ENCODE measurements at places on chromosomes 13 and 19.

DNA sequence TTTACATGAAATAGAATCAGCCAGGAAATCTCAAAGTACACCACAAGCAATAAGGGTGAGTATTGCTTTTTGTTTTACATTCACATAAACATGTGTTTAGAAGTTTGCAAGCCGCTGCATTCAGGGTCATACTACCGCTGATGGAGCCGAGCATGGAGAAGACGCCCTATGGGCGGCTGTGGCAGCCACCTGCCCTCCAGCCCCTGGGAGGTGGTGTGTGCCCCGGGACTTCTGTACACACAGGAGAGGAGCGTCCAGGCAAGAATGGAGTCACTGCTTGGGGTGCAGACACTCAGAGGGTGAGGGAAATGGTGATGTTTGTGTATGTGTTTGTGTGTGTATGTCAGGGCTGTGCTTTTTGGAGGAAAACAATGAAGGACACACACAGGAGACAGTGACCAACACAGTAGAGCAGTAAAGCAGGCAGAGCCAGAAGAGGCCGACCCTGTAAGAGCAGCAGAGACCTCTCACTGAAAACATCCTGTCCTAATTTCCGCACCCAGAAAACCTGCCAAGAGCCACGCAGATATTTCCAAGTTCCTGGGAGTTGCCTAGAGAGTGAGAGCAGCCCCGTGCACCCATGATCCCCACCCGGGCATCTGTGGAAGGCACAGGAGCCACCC is 108.1 kb upstream of the GJB6 start:
- DNase-seq = no peak

DNA sequence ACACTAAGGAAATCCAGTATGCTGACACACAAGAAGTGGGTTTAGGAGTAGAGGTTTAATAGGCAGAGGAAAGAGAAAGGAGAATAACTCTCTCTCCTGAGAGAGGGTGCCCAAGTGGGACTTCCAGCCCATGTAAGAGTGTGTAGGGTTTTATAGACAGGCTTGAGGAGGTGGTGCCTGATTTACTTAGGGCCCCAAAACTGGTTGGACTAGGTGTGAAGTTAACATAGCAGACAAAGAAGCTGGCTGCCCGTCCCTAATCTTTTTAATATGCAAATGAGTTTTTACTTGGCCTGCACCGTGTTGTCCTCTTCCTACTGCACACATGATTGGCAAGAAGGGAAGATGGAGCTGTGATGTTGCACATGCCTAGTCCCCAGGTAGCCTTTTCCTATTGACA is 752.5 kb upstream of the SLITRK5 start:
- DNase-seq = no peak

- no peak for DNase-seq
Observed at GRCh38 chr13:90107661-90108060, 1239.8 kb upstream of the MIR17HG start.

- DNase-seq = no peak
Observed at GRCh38 chr19:5784581-5785147, at the start of gene PRR22. Gene PRR22 (minus strand): TSS chr19:5784746. CDS start chr19:5784660, 86 bp downstream.

DNA sequence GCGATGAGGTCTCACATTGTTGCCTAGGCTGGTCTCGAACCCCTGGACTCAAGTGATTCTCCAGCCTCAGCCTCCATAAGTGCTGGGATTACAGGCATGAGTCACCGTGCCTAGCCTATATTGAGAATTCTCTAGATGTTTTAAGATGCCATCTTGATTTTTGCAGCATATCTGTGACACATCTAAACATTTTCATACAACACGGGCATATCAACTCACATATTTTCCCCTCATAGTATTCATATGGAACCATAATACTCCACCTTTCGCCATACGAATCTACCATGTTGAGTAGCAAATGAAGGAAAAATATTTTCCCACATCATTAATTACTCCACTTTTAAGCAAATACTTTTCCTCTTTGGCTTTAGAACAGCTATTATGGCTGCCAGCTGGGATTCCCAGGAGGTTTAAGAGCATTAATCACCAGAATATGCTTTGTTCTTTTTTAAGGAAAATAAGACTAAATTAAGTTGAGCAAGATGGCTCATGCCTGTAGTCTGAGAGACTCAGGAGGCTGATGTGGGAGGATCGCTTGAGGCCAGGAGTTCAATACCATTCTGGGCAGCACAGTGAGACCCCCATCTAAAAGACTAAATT is 56.9 kb upstream of the GTF2F2 start:
- no peak for DNase-seq
